ENCODE measurements at places on chromosomes 3 and 15. TPM values are rescaled to one million over a fixed set of nuclear protein-coding genes. Genes with fewer than 3 reads are reported as not detected.

ATP8B4 gene
- 15.9 TPM for total RNA-seq

DBR1 gene
- 26.2 TPM for total RNA-seq

CELF6 gene
- total RNA-seq, result 0.23 TPM

RHOV gene
- total RNA-seq, result 0.51 TPM

DAZL gene
- total RNA-seq, result 0.08 TPM

SIDT1 gene
- 14.2 TPM for total RNA-seq

AHSG gene
- total RNA-seq, result not detected

ZNF197 gene
- 13.1 TPM for total RNA-seq

SPINK8 gene
- total RNA-seq, result not detected

PIK3CB gene
- total RNA-seq, result 18.8 TPM

TRIM42 gene
- not detected for total RNA-seq

ANKRD34C gene
- total RNA-seq, result not detected

HTD2 gene
- 11.5 TPM for total RNA-seq

C3orf22 gene
- total RNA-seq, result not detected

ACTC1 gene
- not detected for total RNA-seq

GOLGA8B gene
- 167 TPM for total RNA-seq

SEMA3F gene
- total RNA-seq, result 0.10 TPM

UBE2E1 gene
- 61.3 TPM for total RNA-seq

NAA50 gene
- total RNA-seq, result 197 TPM

C3orf70 gene
- total RNA-seq, result 0.06 TPM

DHX36 gene
- 81.9 TPM for total RNA-seq

ATP2C1 gene
- 63.5 TPM for total RNA-seq

EBLN2 gene
- 3.6 TPM for total RNA-seq

CFAP44 gene
- 3.9 TPM for total RNA-seq

ZBTB47 gene
- 1.2 TPM for total RNA-seq

SH3GL3 gene
- total RNA-seq, result not detected

CLDN11 gene
- total RNA-seq, result 0.10 TPM

CLSTN2 gene
- not detected for total RNA-seq

SLC22A13 gene
- total RNA-seq, result 0.23 TPM

PLEKHO2 gene
- total RNA-seq, result 12.8 TPM

KIF7 gene
- 3.5 TPM for total RNA-seq

HRH1 gene
- total RNA-seq, result 0.46 TPM

SAMMSON gene
- total RNA-seq, result not detected

GPR149 gene
- not detected for total RNA-seq
